ENCODE measurements at places on chromosomes 13 and 19.
A peak's percentile ranks its signal among the peaks of the same experiment; 100 is the strongest.

DNA sequence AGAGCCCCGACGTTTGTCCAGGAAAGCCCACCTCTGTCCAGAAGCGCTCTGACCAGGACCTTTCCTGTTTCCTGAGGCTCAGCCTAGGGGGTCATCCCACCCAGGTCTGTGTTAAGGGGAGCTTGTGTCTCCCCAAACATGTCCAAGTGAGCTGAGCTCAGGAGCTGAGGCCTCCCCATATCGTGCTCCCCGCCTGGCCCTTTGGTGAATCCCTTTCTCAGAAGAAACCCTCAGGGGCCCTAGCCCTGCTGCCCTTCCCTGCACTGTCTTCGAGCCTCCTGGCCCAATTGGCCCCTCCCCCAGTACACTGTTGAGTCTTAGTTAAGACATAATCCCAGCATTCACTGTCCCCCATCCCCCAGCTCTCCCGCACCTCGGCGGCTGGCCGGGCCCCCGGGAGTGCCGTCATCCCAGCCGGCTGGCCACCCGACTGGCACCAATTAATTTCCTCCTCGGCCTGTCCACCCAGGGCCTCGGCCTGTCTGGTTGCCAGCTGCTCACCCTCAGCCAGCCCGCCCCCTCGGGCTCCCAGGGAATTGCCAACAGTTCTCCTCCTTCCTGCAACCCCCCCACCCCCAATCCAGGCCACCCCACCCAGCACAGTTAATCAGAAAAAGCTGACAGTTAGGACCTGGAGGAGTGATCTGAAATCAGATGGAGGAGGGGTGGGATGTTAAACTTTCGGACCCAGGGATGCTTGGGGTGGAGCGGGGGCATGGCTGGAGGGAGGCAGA is 13.6 kb downstream of the IER2 start:
- peak; percentile 82 for DNase-seq

DNA sequence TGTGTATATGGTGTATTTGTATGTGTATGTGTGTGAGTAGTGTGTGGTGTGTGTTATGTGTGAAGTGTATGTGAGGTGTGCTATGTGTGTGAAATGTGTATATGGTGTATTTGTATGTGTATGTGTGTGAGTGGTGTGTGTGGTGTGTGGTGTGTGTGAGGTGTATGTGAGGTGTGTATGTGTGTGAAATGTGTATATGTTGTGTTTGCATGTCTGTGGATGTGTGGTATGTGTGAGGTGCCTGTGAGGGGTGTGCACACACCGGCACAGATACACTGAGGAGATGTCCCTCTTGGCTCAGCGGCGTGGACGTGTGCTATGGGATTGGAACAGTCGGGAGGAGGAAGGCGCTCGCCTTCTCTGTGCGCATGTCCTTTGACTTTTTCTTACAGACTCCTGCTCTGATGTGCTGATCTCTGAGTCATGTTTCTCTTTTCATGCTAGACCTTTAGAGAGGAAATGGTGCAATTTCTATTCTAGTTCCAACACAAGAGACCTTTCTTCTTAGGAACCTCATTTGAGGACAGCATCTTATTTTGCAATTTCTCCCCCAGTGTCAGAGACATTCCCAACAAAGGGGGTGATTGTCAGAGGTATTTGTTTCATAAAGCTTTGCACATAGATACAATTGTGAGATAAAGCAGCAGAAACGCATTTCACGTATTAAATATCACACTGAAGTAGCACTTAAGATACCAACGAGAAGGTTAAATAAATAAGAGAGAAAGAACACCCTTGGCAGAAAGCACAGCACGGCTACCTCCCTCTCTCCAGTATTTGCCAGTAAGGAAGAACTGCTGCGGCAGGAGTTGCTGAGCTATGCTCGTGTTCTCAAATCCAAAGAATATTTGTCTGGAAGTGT is 11.3 kb upstream of the TNFRSF19 start:
- DNase-seq = no peak

GRCh38 chr19:18967358-18968146 is 26.5 kb upstream of the HOMER3 start:
- peak; percentile 12 for DNase-seq

DNA sequence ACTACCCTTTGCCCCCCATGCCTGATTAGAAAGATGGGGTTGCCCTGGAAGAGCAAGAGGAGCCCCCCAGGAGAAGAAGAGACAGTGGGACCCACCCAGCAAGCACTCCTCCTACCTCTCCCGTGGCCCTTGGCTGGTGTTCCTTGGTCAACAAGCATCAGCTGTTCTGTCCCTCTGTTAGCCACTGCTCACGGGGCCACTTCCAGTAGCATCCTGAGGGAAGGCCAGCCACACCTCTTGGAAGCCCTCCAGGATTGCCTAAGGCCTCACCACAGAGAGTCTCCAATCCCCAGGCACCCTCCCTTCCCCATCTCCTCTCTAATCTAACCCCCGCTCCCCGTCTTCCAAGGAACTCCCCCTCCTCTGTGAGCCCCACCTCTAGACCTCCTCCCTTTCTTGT is 15.1 kb upstream of the DPP9 start:
- DNase-seq = no peak

- DNase-seq = peak; percentile 47
Measured at GRCh38 chr13:111460548-111461444, 140.4 kb downstream of the TEX29 start.

DNA sequence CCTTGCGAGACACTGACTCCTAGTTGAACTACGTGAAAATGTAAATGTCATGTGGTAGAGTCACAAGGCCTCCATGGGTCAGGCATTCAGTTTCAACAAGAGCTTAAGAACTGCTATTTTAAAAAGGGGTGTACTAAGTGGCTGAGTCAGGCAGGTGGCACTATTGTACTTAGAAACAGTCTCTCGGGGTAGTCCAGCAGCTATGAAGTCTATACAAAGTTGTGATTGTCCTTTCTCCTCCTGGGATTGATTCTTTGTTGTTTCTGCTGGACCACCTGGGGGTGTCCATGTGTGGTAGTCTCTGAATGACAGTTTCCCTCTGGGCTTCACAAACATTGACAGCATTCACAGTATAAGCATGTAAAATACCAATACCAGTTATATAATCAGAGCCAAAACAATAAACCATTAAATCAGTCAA is 33.0 kb downstream of the UGGT2 start:
- DNase-seq = peak; percentile 23

GRCh38 chr19:51681286-51681941 is 11.7 kb upstream of the SPACA6 start:
- DNase-seq = no peak

DNA sequence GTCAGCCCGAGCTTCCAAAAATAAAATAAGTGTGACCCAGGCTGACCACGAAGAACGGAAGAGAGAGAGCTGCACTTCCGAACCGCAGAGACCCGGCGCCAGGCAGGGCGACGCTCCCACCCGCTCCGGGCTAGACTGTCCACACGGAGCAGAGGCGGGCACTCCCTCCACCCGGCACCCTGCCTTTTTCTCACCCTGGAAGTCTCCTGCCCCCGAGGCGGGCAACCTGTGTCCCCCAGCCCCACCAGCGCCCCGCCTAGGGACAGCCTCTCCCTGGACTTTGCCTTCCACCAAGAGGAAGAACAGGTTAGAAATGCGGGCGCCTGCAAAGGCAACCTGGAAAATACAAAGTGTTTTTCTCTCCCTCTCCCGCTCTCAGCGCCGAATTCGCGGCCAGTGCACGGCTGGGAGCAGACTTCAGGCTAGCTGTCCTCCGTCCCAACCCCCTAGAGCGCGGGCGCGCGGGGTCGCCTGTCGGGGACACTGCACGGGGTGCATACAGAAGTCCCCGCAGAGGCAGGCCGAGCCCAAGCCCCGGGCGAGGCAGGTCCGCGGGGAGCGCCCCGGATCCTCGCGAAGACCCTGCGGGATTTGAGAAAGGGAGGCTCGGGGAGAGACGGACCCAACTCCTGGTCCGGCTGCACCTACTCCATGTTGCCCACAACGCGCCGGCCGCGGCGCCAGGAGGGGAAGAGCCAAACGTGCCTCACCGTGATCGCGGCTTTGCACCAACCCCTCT is 845 bp downstream of the SPRY2 start:
- peak; percentile 50 for DNase-seq

DNA sequence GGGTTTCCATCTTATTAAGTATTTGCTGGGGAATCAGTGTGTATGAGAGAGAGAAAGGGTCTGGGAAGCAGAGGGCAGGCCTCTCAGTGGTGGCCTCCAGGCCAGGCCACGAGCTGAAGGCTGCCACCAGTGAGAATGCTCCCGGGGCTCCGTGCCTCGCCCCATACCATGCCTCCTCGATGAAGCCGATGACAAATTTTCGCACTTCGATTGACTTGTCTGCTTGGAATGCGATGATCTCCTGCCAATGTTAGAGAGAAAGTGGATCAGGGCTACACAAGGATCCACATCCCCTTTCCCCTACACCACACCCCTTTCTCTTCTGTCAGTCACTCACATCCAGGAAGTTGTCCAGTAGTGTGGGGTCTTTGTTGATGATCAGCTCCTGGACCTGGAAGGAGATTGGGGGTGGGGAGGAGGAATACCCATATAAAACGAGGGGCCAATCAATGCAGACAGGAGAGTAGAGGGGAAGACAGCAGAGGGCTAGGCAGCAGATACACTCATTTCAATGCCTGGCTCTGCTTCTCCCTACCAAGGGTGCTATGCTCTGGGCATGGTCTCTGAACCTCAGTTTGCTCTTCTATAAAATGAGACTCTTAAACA is 10.7 kb downstream of the SYMPK start:
- DNase-seq = no peak

DNA sequence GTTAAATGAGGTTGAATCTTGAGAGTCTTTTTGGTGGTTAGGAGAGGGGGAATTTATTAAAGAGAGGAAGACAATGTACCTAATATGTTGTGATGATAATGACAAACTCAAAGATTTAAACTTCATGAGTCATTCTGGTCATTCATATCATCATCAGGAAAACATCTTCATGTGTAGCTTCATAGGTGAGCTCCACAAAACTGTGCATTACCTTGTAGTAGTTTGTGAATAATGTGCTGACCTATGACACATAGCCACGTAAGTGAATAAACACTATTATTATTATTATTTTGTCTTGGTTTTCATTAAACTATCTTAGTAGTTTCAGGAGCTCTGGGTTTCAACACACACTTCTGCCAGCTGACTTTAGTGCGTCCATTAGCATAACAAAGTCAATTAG is 997 bp upstream of the GPC6 start:
- no peak for DNase-seq

- DNase-seq = no peak
Measured at GRCh38 chr19:35911790-35912189, 3.7 kb upstream of the TYROBP start.

DNA sequence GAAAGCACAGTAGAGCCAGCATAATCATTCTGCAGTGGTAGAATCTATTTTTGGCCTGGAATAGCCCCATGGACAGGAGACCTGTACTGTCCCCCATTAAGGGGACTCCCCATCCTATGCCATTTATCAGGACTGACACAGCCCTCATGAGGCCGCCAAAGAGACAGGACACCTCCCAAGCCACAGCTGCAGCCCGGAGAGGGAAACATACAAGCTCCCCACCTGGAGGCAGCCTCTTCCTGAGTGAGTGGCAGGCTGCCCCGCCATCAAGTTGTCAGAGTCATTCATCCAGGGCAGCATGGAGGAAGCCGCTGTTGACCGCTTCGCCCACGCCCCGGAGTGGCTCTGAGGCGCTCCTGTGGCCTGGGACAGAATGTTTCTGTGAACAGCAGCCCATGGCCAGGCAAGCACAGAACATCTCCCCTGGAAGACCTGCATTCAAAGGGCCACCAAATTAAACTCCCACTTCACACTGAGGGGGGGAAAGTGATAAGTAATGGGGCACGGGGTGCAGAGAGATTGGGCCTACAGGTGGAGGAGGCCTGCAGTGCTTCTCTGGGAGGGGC is 111.3 kb downstream of the ZDHHC20 start:
- DNase-seq = no peak

DNA sequence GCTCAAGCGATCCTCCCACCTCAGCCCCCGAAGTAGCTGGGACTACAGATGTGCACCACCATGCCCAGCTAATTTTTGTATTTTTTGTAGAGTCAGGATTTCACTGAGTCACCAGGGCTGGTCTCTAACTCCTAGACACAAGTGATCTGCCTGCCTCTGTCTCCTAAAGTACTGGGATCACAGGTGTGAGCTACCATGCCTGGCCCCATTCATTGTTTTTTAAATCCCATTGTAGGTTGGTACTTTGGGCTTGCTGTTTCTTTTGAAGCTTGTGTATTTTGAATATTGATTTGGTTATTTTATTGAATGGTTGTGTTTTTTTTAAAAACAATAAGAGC is 26.7 kb downstream of the ZMYM2 start:
- no peak for DNase-seq

- no peak for DNase-seq
Measured at GRCh38 chr19:31175564-31176348, 173.5 kb downstream of the TSHZ3 start.

DNA sequence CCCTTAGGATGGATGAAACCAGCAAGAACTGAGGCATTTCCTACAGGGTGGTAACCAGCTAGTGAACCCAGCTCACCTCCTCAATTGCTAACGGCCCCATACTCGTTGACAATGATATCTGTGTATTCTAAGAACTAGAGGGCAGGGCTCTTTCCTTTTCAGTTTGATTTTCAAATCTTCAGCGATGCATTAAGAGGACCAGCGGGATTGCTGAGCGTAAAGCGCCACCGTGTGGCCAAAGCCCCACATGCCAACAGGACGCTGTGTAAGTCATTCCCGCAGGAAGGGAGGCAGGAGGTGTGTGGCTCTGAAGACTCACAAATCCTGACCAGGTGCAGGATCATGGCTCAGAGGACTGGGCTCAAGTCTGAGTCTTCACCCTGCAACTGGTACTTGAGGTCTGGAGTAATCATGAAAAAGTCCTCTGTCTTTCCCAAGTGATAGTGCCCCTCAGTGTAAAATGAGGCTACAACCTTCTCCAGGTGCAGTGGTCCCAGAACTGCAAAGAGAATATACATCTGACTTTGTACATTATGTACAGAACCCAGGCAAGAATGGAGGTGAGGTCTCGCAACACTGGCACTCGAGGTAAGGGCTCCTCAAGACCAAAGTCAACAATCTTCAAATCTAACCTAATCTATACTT is 40.9 kb downstream of the C13orf42 start:
- DNase-seq = peak; percentile 90

DNA sequence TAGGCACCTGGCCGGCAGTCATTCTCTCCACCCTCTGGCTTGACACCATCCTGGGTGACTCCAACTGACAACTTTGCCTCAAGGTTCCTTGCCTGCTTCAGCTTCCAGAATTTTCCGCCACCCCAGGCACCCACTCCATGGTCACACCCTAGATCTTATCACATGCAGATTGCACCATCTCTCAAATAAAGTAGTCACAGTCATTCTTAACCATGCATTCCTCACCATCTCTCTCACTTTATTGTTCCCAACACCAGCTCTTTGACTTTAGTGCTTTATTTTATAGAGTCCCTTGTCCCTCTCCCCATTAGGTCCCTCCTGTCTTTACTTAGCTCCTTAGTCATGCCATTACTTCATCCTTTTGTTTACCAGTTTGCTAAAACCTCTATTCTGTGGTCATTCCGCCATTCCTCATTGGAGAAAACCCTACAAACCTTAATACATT is 351.7 kb downstream of the SPRY2 start:
- no peak for DNase-seq

- no peak for DNase-seq
Measured at GRCh38 chr13:97515643-97516042, 81.7 kb downstream of the RAP2A start.

GRCh38 chr19:40797963-40798682 is 868 bp upstream of the EGLN2 start:
- peak; percentile 67 for DNase-seq
